ENCODE measurements at places on chromosomes 2 and 18. TPM values are rescaled to one million over a fixed set of nuclear protein-coding genes. Genes with fewer than 3 reads are reported as not detected.

Gene FBXO36
- 9.5 TPM for total RNA-seq

Gene UPP2
- total RNA-seq, result 0.14 TPM

Gene LYPD1
- total RNA-seq, result 0.23 TPM

Gene LRRFIP1
- total RNA-seq, result 57.6 TPM

Gene FEV
- not detected for total RNA-seq

DNA sequence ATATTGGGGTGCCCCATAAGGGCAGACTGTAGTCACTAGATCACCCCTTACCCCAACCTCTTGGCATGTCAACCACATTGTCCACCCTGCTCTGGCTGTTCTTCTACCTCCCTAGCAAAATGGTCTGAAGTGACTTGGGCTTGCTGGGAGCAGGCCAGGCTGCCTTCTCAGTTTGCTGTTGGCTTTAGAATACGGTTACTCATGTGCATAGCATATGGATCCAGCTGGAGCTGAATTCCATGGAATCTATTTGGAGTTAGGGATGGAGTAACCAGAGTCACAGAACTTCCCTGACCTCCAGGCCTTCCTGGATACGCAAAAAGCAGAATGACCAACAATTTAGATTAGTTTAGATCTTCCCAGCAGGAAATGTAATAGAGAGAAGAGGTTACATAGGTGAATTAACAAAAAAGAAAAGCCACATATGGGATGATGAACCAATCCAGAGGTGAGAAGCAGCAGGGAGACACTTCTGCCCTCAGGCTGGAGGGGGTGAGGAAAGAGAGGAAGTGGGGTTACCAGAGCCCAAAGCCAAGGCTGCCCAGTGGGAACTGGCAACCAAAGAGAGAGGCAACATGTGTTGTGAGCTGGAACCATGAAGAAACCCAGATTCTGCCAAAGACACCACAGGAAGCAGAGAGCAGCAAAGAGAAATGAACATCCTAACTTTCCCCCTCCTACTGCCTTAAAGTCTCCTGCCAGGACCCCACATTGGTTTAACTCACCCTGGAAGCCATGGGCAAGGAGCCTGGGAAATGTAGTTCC lies 26.1 kb downstream of the PKDCC start:
- no peak for DNase-seq

DNA sequence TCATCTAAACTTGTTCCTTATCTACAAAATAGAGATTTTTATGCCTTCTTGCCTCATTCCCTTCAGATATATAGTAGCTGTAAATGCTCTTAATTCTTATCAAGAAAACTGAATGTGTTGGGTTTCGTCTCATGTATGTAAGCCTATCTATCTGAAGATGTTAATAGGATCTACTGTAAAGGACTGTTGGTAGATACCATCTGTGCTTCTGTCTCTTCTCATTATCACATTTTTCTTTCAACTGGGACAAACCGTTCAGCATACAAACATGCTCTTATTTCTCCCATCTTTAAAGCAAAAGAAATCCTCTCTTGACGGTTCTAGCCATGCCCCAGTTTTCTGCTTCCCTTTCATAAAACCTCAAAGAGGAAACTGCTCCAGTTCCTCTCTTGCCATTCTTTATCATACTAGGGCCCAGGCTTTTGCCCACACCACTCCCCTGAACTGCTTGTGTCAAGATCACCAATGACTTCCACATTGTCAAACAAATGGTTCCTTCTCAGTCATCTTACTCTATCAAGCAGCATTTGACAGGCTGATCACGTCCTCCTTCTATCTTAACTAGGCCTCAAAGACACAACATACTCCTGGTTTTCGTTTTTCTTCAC lies 88.7 kb downstream of the ARHGEF33 start:
- no peak for DNase-seq

DNA sequence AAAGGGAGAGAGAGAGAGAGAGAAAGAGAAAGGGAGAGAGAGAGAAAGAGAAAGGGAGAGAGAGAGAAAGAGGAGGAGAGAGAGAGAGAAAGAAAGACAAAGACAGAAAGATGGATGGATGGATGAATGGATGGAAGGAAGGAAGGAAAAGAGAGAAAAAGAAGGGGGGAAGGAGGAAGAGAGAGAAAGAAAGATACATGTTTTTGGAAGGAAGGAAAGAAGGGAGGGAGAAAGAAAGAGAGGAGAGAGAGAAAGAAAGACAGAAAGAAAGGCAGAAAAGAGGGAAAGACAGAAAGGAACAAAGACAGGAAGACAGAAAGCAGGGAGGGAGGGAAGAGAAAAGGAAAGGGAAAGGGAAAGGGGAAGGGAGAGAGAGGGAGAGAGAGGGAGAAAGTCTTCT lies 51.6 kb downstream of the RNU4ATAC start:
- no peak for DNase-seq

DNA sequence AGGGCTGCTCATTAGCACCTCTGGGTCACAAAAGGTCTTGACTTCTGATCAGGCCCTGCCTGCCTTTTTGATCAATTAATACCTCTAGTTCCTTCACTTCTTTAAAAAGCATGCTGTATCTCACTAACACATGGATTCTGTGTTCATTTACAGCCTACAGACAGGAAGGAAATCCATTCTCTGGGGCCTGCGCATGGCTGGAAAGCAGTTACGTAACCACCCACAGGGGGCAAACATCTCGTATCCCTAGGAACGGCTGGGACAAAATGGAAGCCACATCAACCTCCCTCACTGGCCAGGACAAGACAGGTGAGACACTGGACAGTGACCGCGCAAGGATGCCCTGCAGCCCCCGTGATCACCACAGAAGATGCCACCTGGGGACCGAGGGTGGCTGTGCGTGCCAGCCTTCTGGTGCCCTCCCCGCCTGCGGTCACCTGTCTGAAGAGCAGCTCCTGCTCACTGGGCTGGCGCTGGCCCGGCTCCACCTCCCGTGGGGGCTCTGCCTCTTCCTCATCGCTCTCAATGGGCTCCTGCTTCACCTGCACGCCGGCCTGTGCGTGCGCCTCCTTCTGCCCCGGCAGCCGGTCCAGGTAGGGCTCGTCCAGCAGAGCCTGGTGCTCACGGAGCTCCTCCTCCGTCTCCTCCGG lies 266.9 kb downstream of the TWIST2 start:
- DNase-seq, result no peak

DNA sequence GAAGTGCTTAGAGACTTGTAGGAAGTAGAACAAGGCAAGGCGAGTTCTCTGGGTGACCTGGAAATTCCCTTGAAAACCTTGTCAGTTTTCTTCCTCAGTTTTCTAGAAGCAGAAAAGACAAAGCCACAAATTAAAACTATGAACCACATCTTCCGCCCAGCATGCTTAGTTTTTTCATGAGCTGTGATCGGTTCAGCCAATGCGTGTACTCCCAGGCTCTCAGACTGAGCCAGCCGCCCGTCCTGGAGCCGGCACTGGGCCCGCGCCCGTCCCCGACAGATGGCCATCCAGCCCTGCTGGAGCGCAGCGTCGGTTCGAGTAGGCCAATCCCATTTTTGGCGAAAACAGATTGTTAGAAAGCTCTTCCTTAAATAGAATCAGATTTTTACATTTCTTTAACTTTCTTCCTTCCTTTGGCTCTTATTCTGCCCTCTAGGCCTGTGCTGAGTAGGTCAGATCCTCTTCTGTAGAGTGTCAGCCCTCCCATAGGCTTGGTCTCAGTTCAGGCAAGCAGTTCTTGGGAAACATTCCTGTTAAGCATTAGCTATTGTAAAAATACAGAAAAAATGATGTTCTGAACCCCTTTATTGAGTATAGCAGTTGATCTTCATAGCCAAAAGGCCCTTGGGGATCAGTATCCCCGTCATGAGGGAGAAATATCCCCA lies 112.5 kb downstream of the NCK2 start:
- DNase-seq, result no peak

DNA sequence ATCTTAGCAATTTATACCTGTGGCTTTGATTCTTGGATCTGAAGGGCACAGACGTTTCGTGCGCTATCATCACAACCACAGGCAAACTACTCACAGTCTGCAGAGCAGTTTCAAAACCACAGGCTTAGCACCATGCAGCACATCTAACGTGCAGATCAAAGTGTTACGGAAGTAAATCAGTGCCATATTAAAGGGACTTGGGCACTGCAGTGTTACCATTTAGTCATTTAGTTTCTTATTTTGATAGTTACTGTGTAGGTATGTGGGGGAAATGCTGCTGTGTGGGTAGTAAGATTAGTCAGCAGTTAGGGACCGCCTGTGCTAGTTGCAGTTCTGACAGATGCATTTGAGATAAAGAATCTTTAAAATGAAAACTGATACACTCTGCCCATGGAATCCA lies 384.0 kb downstream of the NBAS start:
- no peak for DNase-seq

DNA sequence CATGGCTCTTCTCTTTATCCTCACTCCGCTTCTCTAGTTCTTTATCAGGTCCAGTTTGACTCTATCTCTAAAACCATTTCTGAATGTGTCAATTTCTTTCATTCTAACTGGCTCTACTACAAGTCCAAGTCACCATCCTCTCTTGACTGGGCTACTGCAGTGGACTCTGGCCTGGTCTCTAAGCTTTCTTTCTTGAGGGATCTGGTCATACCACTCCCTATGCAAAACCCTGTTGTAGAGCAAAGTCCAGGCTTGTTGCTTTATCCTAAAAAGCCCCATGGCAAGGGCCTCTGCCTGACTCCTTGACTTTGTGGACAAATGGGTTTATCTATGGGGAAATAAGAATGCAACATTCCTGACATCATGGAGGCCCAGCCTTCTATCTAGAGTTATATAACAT lies 87.1 kb downstream of the BCL2L11 start:
- no peak for DNase-seq

DNA sequence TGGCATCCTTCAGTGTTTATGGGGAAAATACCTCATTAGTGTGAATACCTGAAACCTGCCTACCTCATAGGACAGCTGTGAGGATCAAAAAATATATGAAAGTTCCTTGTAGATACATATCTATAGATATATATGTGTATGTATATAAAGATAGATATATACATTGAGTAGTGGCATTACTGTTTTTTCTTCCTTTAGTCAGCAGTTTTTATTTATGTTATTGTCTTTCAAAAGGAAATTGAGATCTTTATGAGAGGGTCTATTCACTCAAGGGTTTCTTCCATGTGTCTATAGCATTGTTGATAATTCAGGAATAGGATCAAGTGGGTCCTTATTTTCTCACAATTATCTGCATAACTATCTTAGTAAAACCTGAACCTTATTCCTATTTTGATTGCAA lies 6.6 kb downstream of the RMP24 start:
- no peak for DNase-seq

DNA sequence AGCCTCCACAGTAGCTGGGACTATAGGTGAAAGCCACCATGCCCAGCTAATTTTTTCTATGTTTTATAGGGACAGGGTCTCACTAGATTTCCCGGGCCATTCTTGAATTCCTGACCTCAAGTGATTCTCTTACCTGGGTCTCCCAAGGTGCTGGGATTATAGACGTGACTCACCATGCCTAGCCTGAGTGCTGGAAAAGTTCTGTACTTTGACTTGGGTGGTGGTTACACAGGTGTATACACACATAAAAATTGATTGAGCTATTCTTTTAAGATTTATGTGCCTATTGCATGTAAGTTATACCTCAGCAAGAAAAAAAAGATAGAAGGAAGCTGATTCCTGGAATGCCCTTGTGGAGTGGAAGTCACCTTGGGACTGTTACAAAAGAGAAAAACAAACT lies 34.8 kb upstream of the KCNF1 start:
- no peak for DNase-seq

GRCh38 chr18:26419746-26420145 lies 128.6 kb downstream of the KCTD1 start:
- DNase-seq, result peak; percentile 34

DNA sequence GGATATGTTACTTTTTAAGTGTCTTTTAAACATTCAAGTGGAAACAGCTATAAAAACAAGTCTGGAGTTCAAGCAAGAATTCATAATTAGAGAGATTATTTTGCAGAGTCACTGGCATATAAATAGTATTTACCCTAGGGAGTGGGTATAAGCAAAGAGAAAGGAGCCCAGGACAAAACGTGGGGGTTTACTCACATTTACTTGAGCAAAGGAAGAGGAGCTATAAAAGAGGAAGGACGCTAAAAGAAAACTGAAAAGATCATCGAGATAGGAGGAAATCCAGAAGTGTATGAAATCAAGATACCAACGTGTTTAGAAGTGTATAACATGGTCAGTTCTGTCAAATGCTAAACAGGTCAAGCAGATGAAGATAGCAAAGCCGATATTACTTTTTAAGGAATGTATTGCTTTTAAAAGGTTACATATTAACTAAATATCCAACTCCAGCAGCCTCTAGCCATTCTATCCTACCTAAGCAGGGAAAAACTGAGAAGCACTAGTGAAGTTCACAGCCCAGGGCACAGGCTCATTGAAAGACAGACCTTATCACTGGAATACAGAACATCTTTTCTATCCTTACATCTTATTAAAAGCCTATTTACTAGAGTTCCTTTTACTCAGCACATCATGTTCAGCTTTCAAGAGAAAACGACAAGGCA lies 8.6 kb downstream of the KANSL1L start:
- no peak for DNase-seq

- no peak for DNase-seq
These were observed 133.0 kb downstream of the MAP4K4 start for GRCh38 chr2:101830555-101830954.

DNA sequence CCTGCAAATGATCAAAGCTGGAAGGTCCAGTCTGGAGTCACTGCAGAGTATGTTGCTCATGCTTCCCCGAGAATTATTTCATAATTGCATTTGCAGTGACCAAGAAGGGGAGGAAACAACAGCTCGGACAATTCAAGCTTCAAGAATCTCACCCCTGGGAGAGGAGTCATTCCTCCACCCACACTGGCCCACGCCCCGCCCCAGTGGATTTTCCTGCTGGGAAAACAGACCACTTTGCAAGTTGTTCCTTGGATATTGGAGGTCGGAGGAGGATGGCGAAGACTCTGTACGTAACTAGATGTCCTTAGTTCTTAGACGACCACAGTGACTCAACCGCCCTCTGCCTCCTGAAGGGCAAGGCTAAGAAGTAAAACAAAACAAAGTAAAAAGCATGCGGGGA lies 159.4 kb downstream of the TPO start:
- DNase-seq, result no peak

GRCh38 chr2:15009681-15010080 lies 377.2 kb downstream of the LRATD1 start:
- DNase-seq, result no peak
